HFFc6 (cell line): ENCODE measurements at places on chromosomes 2 and 18.

GRCh38 chr2:108626995-108627394 is 92.3 kb upstream of the RANBP2 start:
- no peak for DNase-seq

GRCh38 chr2:174053355-174054151 is 88.4 kb upstream of the SP3 start:
- no peak for DNase-seq

DNA sequence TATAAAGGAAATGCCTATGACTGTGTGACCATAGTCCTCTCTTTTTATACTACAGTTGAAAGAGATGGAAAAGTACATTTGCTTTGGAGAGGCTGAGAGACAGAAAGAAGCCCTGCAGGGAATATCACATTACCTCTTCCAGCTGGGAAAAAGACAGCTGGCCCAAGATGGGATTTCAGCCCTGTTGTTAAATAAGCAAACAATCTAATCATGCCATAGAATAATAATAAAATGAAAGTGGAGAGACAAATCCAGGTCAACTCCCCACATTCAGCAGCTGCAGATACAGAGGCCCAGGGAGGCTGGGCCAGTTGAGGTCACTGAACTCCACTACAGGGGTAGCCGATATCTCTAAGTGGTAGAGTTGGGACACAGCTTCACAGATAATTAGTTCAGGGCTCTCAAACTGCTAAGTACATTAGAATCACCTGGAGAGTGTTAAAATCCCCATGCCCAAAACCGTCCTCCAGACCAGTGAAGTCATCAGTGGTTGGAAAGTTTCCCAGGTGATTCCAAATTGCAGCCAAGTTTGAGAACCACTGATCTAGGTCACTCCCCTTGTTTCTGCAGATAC is 81.9 kb downstream of the MOGAT1 start:
- DNase-seq: no peak

GRCh38 chr2:152580714-152581113 is 136.5 kb downstream of the PRPF40A start:
- DNase-seq: no peak

GRCh38 chr18:73945130-73945792 is 202.4 kb downstream of the FBXO15 start:
- DNase-seq: peak; percentile 42

- DNase-seq: no peak
Observed at GRCh38 chr2:108907822-108908712, 81.0 kb downstream of the EDAR start.

- peak; percentile 95 for DNase-seq
Observed at GRCh38 chr2:200765139-200765951, 46.4 kb upstream of the BZW1 start.

GRCh38 chr18:3995476-3996102 is 459.5 kb downstream of the DLGAP1 start:
- DNase-seq: peak; percentile 22

GRCh38 chr2:203543898-203544328 is 8.8 kb upstream of the RAPH1 start:
- DNase-seq: no peak

DNA sequence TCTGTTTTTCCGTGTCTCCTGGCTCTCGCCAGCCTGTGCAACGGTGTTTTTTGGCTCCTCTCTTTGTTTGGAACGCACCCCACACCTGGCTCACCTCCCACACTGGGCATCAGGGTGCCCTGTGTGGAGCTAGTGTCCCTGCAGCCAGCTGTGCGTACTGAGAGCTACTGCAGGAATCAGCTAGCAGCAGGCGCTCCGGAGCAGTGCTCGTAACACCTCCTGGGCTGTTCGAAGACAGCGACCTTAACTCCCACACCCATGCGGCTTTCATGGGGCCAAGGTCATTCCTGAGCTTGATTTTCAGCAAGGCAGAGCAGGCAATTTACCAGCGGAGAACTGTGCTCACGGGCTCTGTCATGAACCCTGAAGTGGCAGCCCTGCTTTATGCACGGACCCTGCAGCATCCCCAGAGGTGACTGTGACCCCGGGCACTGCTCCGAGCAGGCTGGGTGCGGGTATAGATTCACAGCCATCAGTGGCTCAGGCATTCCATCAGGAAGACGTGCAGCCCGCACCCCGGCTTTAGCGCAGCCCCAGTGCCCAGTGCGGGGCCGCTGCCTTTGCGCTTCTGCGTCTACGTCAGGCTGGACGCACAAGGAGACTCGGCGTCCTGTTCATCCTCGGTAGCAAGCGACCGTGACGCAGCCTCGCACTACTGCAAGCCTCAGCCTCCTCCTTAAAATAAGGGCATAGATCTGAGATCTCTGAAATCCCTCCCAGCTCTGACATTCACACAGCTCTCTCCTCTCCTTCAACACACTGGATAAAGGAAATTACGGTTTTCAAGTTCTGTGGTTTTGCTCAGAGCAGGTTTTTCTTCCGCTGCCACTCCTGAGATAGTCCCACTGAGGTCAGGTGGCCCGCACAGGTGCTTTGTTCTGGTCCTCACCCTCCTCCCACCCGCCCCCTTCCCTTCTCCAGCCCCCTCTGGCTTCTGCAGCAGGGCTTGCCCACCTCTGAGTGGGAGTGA is 58.2 kb downstream of the ADI1 start:
- DNase-seq: no peak

DNA sequence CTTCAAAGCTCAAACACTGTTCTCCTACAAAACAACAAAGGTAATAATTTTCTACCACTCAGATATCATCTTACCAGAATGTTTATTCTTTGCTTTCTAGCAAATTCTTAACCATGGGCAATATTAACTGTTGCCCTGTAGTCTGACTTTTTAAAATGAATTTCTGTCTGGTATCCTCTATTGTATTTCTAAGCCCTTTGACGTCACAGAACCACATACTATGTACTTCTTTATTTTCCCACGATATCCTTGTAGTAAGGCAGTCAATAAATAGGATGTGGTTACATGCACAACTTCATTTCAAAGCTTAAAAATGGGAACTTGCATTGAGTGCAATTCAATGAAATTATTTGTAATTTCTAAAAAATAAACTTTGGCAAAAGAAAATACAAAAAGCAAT is 58.7 kb downstream of the THADA start:
- no peak for DNase-seq

DNA sequence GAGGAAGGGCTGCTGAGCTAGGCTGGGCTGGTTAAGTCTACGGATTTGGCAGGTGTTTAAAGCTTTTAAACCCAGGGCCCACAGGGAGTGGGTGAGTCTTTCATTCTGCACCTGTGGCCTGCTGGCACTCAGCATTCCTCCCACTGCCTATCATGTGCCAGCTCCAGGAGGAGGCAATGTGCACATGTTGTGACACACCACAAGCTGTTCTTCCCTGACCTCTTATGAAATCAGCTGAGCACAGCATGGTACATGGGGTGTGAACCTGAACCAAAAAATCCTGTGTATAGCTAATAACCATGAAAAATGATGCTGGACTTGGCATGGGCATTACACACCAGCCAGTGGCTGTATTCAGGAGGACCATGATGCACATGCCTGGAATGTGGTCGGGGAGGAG is 297.9 kb upstream of the MMADHC start:
- no peak for DNase-seq

GRCh38 chr2:216319771-216320170 is 52.5 kb downstream of the MARCHF4 start:
- peak; percentile 66 for DNase-seq

- DNase-seq: peak; percentile 62
Observed at GRCh38 chr2:152347076-152347475, 12.1 kb downstream of the FMNL2 start.

DNA sequence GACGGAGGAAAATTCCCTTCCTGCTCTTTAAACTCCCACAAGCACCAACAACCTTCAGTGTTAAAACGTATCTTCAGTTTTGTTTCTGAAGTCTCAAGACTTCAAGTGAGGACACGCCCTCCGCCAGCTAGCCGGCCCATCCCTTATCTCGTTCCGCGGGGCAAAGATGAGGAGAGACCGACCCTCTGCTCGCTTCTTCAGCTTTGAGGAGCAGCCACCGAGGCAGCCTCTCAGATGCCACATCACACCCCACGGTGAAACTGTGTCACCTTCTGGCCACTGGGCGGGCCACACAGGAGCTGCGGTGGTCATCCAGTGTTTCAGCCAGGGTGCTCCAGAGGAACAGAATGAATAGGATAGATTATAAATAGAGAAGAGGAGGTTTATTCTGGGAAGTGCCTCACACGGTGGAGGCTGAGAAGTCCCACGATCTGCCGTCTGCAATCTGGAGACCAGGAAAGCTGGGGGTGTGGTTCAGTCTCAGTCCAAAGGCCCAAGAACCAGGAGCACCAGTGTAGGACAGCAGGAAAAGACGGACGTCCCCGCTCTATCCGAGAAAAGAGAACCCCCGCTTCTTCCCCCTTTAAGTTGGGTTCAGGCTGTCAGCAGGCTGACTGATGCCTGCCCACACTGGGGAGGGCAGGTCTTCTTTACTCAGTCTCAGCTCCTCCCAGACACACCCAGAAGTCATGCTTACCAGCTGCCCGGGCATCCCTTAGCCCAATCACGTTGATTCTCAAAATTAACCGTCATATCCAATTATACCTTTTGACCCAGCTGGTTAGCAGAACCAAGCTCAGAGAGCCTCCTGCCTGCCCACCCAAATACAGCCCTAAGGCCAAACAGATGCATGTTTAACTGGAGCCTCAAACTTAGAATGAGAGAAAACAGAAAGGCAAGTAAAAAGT is 399.7 kb upstream of the ID2 start:
- DNase-seq: no peak

DNA sequence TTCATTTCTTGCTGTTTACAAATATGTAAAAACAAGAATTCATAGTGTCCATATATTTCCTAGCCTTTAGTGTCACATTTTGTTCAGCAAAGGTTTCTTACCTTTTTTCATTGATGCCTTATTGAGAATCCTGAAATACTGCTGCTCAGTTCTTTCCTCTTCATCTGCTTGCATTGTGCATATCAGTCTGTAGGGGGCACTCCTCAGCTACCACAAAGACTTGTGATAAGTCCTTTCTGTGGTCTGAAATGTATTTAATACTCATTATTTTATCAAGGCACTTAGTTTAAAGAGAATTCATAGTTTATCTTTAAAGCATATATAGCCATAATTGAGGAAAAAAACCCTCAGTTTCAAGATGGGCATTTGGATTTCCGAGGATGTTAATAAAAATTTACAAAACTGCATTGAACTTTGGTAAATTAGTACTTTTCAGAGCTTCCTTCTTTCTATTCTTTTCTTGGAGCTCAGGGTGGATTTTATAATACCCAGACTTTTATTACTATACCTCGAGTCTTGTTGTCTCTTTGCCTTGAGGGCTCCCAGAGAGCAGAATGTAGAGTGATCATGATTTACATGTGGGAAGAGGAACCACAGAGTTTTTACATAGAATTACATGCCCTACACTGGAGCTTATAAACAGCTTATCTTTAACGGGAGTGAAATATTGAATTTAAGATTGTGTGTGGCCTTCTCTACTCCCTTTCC is 570.1 kb downstream of the PLCL1 start:
- DNase-seq: peak; percentile 61

- peak; percentile 75 for DNase-seq
Observed at GRCh38 chr2:133674433-133675331, 106.4 kb upstream of the NCKAP5 start.

GRCh38 chr2:231926761-231927565 is 767 bp upstream of the NPPC start:
- DNase-seq: no peak

- no peak for DNase-seq
Observed at GRCh38 chr2:70574618-70575017, 21.0 kb upstream of the TGFA start.

DNA sequence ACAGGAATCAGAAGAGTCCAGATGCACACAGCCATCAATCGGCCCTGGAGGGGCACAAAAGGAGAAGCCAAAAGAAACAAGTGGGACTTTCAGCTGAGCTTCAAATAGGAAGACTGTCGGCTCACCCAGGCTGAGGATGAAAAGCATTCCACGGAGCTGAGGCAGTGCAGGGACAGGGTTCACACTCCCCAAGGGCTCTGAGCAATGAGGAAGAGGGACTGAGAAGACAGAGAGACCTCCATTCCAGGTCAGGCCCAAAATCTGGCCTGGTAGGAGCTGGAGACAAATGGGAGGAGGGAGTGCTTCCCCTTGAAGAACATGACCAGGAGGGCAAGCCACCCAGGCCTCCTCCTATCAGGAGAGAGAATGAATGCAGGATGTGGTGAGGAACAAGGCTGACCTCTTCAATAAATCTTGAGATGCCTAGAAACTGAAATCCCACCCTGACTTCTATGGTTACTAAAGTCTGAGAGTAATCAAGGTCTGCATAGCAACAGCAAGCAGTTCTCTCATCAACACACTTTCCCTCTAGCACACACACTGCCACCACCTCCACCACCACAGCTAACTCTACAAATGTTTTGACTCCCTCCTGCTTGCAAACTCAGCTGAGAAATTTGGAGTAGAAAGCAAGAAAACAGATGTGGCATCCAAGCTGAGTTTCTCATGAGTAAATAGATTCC is 434.4 kb downstream of the TNS1 start:
- peak; percentile 18 for DNase-seq

GRCh38 chr2:25159949-25160348 is 8.4 kb downstream of the POMC start:
- no peak for DNase-seq

DNA sequence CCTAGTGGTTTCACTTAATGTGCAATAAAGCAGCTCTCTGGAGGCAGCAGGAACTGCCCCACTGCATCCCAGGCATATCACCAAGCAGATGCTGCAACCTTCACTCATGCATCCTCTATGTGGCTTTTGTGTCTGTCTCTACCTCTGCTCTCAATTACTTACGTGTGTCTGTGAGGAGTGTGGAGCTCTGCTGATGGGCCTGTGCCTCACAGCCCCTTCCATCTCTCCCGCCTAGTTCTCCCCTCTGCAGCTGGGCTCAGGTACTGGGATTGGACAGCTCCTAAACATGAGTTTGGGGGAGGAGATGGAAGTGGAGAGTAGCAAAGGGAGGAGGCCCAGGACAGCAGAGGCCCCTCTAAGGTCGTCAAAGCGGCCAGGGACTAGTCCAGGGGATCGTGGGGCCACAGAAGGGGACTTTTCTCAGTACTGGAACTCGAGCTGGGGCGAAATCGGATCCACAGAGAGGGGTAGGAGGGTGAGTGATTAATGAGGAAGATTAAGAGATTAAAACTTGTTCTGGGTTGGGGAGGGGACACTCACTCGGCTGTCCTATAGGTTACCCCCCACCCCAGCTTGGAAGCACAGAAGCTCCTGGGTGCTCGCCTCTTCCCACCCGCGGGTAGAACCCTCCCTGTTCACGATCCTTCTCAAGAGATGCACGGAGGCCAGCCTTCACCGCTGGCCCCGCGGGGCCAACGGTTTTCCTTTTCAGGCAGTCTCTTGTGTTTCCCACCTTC is 2.1 kb upstream of the LBX2 start:
- DNase-seq: no peak

GRCh38 chr2:111157798-111158197 is 37.1 kb downstream of the BCL2L11 start:
- no peak for DNase-seq

GRCh38 chr18:45255197-45255890 is 359.9 kb upstream of the SLC14A2 start:
- peak; percentile 87 for DNase-seq

- peak; percentile 25 for DNase-seq
Observed at GRCh38 chr18:46160050-46160798, 56.0 kb downstream of the HAUS1 start.

DNA sequence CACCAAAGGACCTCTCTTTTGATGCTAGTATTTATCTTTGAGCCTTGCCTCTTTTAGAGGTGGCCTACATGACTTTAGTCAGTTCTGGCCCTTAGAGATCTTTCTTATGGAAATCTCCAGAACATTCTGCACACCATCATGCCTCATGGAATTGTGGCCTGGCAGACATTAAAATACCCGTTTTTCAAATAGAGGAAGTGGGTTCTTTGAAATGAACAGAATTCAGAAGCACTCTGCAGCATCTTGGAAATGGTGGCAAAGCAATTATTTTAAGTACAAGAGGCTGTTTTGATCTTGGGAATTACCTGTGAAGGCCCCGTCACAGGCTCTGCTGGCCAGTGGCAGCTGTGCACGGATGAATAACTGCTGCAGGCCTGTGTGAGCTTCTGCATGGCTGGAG is 40.7 kb upstream of the APCDD1 start:
- DNase-seq: no peak
